ENCODE measurements at places on chromosomes 12 and 14. TPM values are rescaled to one million over a fixed set of nuclear protein-coding genes. Genes with fewer than 3 reads are reported as not detected.

DNA sequence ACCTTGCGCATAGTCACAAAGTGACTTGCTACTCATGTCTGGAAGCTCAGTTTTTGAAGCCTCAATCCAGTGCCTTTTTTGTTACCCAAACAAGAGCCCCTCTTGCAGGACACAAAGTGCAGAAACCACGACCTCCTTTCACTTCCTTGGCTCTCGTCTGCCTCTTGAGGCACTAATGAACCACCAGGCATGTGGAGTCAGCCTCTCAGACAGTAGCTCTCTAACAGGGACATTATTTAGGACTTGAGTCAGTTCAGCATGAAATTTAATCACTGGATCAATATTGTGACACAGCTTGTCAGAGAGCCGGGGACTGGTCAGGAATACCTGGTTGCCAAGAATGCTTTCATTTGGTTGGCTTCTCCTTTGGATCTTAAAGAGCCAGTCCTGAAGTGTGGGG is 46.7 kb downstream of the HSPB8 start:
- H3K27me3 ChIP-seq, result no peaks in the 10 kb centered on the region
- no peaks in the 10 kb centered on the region for H3K36me3 ChIP-seq
- H3K4me3 ChIP-seq, result no peak overlapping the region
- H3K27ac ChIP-seq, result no peak overlapping the region
- no peaks in the 10 kb centered on the region for H3K4me1 ChIP-seq

DNA sequence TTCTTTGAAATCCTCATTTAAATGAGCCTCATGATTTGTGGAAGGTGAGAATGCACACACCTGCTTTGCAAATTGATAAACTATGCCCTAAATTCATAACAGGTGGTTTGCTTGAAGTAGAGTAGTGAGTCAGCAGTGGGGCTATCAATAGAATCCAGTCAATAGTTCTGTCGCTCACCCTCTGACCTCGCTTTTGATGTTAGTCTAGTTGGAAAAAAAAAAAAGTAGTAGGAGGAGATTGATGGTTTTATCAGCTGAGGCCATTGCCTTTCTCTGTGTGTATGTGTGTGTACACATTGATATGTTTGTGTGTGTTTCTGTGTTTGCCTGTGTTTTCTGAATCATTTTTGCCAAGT is 267.3 kb downstream of the SNAPC1 start:
- no peak overlapping the region for H3K4me3 ChIP-seq
- no peaks in the 10 kb centered on the region for H3K4me1 ChIP-seq
- H3K27me3 ChIP-seq, result peaks cover 18% of the 10 kb centered on the region
- H3K36me3 ChIP-seq, result no peaks in the 10 kb centered on the region
- DNase-seq, result no peak

The FAM90A1 gene
- 0.15 TPM for total RNA-seq

- no peak overlapping the region for H3K27ac ChIP-seq
- H3K36me3 ChIP-seq, result peaks cover 44% of the 10 kb centered on the region
- no peaks in the 10 kb centered on the region for H3K27me3 ChIP-seq
- no peak for DNase-seq
Measured at GRCh38 chr12:104637604-104638003, 180.9 kb downstream of the CHST11 start.

- H3K4me1 ChIP-seq, result peaks cover 54% of the 10 kb centered on the region
- H3K36me3 ChIP-seq, result no peaks in the 10 kb centered on the region
- no peaks in the 10 kb centered on the region for H3K27me3 ChIP-seq
- DNase-seq, result no peak
Measured at GRCh38 chr14:68955164-68955850, 23.8 kb downstream of the ACTN1 start.

GRCh38 chr12:48182631-48183030 is 813 bp upstream of the CCDC184 start:
- peak overlapping the region; percentile 87 for H3K4me3 ChIP-seq
- DNase-seq, result no peak
- H3K4me1 ChIP-seq, result peaks cover 17% of the 10 kb centered on the region

- DNase-seq, result no peak
- H3K4me1 ChIP-seq, result peaks cover 13% of the 10 kb centered on the region
- peaks cover 15% of the 10 kb centered on the region for H3K36me3 ChIP-seq
- no peaks in the 10 kb centered on the region for H3K27me3 ChIP-seq
Measured at GRCh38 chr12:11687528-11687927, 38.1 kb downstream of the ETV6 start.

- DNase-seq, result no peak
- no peaks in the 10 kb centered on the region for H3K4me1 ChIP-seq
- no peak overlapping the region for H3K27ac ChIP-seq
- no peaks in the 10 kb centered on the region for H3K36me3 ChIP-seq
- H3K27me3 ChIP-seq, result no peaks in the 10 kb centered on the region
Measured at GRCh38 chr14:80535171-80535570, 323.9 kb upstream of the DIO2 start.

DNA sequence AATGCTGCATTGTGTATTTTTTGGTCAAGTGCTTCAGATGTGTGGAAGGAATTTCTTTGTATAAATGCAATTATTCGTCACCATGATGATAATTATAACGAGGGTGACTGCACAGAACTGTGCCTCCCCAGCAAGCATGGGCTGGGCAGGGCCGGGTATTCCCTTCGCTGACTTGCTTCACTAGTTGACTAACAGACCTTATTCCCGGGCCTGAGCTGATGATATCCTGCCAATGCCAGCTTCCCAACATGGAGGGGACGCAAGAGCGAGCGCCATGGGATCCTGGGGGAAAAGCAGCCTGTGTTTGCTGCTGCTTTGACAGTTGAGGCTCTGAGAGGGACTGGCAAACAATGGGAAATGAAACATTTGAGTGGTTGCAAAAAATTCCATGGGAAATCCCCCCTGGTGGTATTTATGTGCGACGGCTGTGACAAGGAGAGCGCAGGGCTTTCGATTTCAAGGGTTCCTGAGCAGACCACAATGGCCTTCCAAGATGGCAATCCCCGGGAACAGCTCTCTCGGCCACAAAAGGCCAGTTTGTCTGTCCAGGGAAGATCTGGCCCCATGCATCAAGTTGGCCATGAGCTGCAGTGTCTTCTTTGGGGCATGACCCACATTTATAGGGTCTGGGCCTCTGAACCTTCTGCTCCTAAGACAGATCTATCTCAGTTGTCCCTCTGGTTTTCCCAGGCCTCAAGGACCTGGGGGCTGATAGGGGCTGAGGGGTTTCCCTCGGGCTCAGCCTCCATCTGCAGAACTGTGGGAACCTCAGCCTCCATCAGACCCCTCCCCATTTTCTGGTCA is 21.9 kb upstream of the MAP1LC3B2 start:
- no peak for DNase-seq
- no peak overlapping the region for H3K27ac ChIP-seq
- peaks cover 38% of the 10 kb centered on the region for H3K4me1 ChIP-seq
- no peak overlapping the region for H3K4me3 ChIP-seq
- H3K27me3 ChIP-seq, result peaks cover 1% of the 10 kb centered on the region

The ANO2 gene
- total RNA-seq, result not detected

DNA sequence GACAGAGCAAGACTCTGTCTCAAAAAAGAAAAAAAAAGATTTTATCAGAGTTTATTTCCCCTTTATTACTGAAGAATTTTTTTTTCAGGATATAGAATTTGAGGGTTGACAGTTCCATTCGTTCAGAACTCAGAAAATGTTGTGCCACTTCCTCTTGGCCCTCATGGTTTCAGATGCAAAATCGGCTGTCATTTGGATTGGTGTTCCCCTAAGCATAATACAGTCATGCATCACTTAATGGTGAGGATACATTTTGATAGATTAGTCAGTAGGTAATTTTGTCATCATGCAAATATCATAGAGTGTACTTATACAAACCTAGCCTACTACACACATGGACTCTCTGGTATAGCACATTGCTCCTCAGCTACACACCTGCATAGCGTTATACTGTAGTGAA is 263.9 kb upstream of the RTL1 start:
- no peak for DNase-seq
- H3K27me3 ChIP-seq, result peaks cover 2% of the 10 kb centered on the region
- H3K27ac ChIP-seq, result no peak overlapping the region
- H3K4me1 ChIP-seq, result no peaks in the 10 kb centered on the region
- no peaks in the 10 kb centered on the region for H3K36me3 ChIP-seq
- H3K4me3 ChIP-seq, result no peak overlapping the region

DNA sequence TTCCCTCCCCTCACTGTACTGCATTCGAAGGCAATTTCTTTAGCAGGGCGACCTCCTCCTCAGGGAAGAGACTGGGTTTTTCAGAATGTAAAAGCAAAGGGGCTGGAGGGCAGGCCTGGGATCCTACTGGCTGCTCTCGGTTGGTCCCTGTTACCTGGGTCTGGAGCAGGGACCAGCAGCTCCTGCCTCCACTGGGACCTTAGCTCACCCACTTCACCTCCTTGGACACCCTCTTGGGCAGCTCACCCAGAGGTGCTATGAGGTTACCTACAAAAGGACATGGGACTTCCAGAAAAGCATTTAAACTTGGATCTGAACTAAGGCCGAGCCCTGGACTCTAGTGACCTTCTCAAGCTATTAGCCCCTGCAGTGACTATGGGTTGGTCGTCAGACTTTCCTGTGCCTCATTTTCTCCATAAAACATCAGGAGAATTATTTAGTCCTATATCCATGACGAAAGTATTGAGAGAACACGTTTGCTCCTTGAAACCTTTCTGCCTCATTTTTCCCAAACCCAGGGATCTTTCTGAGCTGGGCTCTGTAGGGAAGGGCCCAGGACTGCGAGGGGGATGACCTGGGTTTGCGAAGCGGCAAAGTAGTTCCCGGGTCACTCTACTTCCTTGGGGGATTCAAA is 65.0 kb downstream of the FBXL14 start:
- peaks cover 29% of the 10 kb centered on the region for H3K4me1 ChIP-seq
- DNase-seq, result no peak

The TRAF3 gene
- 38.9 TPM for total RNA-seq

- no peaks in the 10 kb centered on the region for H3K27me3 ChIP-seq
- DNase-seq, result no peak
- no peaks in the 10 kb centered on the region for H3K36me3 ChIP-seq
- no peak overlapping the region for H3K4me3 ChIP-seq
- H3K4me1 ChIP-seq, result no peaks in the 10 kb centered on the region
- no peak overlapping the region for H3K27ac ChIP-seq
Measured at GRCh38 chr14:105605464-105606304, 79.3 kb downstream of the TMEM121 start.

DNA sequence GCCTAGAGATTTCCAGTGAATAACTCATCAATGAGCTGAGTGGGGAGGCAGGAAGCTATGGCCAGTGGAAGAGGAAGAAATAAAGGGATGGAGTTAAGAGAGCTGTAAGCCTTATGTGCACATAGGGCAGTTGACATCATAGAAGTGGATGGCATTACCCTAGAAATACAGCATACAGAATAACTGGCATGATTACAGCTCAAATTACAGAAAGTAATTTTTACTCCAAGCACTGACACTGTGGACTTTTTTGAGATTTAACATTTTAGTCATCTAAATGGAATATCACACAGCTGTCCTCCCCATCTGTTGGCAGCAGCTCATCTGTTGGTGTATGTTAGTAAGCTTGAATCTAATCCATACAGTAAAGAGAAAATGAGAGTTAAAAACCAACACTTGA is 5.4 kb upstream of the IPO8 start:
- H3K4me3 ChIP-seq, result no peak overlapping the region
- peaks cover 6% of the 10 kb centered on the region for H3K27me3 ChIP-seq
- no peak for DNase-seq
- H3K4me1 ChIP-seq, result peaks cover 5% of the 10 kb centered on the region
- no peak overlapping the region for H3K27ac ChIP-seq
- H3K36me3 ChIP-seq, result no peaks in the 10 kb centered on the region

- H3K4me1 ChIP-seq, result no peaks in the 10 kb centered on the region
- no peak for DNase-seq
- no peak overlapping the region for H3K27ac ChIP-seq
- H3K36me3 ChIP-seq, result no peaks in the 10 kb centered on the region
- H3K27me3 ChIP-seq, result no peaks in the 10 kb centered on the region
- no peak overlapping the region for H3K4me3 ChIP-seq
Measured at GRCh38 chr12:3579446-3580093, 88.6 kb downstream of the PRMT8 start.

GRCh38 chr12:111409403-111409779 is 3.7 kb downstream of the SH2B3 start:
- no peaks in the 10 kb centered on the region for H3K27me3 ChIP-seq
- peaks cover 73% of the 10 kb centered on the region for H3K4me1 ChIP-seq
- DNase-seq, result no peak

The LGR5 gene
- total RNA-seq, result not detected

DNA sequence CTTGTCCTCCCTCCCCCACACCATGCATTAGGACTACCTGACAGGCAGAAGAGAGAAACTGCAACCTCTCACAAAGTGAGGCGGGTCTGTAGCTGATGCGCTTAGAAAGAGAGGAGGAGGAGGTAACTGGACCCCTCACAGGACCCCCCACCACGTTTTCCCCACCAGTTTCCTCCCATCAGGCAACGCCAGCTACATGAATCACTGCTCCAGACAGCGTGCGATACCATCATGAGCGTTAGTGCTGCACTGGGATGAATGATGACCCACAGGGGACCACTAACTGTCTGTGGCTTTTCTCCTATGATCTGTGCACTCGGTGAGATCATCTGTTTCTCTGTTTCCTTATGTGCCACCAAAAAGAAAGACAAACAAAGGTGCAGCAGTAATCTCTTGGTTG is 77.7 kb downstream of the KCNK10 start:
- DNase-seq, result no peak
- no peak overlapping the region for H3K4me3 ChIP-seq
- no peaks in the 10 kb centered on the region for H3K4me1 ChIP-seq
- no peak overlapping the region for H3K27ac ChIP-seq
- H3K36me3 ChIP-seq, result no peaks in the 10 kb centered on the region

The HEATR5A gene
- 7.1 TPM for total RNA-seq

- H3K27ac ChIP-seq, result no peak overlapping the region
- no peaks in the 10 kb centered on the region for H3K27me3 ChIP-seq
- H3K4me3 ChIP-seq, result no peak overlapping the region
- no peak for DNase-seq
- H3K36me3 ChIP-seq, result peaks cover 58% of the 10 kb centered on the region
Measured at GRCh38 chr12:122614839-122615238, 87.8 kb downstream of the KNTC1 start.

- H3K36me3 ChIP-seq, result no peaks in the 10 kb centered on the region
- no peak overlapping the region for H3K4me3 ChIP-seq
- peaks cover 16% of the 10 kb centered on the region for H3K27me3 ChIP-seq
- no peak for DNase-seq
- H3K27ac ChIP-seq, result no peak overlapping the region
- H3K4me1 ChIP-seq, result no peaks in the 10 kb centered on the region
Measured at GRCh38 chr12:106644335-106645073, 61.7 kb downstream of the RFX4 start.

The RNASE1 gene
- not detected for total RNA-seq

DNA sequence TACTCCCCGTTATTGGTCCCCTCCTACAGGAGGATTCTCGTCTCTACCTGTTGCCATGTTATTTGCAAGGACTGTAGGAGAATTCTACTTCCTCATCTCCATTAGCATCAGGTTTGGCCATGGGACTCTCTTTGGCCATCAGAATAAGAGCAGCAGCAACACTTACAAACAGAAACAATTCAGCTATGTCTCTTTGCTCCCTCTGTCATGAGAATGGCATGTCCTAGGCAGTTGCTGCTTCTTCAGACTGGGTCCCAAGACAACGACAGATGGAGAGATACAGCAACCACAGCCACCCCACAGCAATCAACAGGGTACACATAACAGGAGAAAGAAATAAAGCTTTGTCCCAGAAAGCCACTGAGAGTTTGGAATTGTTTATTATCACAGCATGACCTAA is 19.7 kb downstream of the SLC41A2 start:
- peaks cover 11% of the 10 kb centered on the region for H3K27me3 ChIP-seq
- no peaks in the 10 kb centered on the region for H3K36me3 ChIP-seq
- H3K4me3 ChIP-seq, result no peak overlapping the region
- no peak for DNase-seq
